Stimulated activated CD8-positive, alpha-beta memory T cell treated with anti-CD3 and anti-CD28 coated beads, Interleukin-15, amount 100 ng/mL, for 1 hour (primary cell): ENCODE measurements at places on chromosomes 1 and 21.

DNA sequence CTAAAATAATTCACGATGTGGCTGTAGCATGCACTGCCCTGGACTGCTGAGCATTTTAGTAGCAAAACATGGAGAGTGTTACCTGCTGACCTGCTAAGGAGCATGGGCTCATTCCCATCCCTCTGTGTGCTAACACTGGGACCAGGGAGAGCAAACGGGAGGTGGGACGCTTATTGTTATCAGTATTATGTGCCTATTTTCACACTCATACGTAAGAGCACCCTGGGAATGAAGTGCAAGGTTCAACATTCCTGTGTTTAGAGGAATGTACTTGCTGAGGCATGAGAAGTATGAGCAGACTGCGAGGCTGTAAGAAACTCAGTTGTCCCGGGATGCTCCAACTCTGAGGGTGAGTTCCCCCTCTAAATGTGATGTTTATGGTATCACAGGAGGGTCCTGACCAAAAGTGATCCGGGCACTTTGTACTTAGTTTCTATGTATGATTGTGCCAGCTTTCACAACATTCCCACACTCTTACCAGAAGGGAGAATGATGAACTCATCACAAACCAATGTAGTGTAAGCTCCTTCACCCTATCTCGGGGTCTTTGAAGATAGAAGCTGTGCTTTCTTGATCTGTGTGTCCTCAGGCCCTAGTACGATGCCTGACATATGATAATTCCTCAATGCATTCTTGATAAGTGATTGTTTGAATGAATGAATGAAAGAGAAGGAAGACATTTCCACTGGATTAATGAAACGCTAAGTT, 164.8 kb downstream of the KCNJ6 start:
- no peak for DNase-seq

GRCh38 chr1:227059076-227059475, 119.0 kb downstream of the COQ8A start:
- no peak for DNase-seq

GRCh38 chr1:175978476-175978875, 228.6 kb downstream of the COP1 start:
- DNase-seq: no peak

DNA sequence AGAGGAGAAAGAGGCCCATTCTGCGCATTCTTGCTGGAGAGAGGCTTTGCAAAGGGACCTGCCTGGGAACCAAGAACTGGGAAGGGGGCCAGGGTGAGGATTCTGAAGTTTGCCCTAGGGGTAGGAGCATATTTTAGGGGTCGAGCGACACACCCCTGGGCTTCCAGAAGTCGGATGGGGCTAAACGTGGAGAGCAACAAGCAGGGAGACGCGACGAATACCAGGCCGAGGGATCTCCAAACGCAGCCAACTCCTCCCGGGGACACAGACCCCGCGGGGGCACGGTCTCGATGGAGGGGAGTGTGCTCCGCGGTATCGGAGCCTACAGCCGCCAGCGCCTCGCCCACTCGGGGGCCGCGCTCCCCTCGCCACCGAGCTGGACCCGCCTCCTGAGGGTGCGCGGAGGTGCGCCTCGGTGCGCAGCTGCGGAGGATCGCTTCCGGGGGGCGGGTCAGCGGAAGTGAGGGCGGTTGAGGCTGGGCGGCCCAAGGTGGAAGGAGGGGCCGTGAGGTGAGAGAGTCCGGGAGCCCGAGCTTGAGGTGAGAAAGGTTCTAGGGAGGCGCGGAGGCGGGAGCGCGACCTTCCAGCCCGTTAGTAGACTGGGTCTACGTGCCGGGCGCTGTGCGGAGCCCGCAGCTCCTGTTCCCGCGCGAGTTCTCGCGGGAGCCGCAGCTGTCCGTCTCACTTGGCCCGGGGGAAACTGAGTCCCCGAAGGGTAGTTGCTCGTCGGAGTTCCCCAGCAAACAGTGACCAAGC, at the start of gene MTFR1L:
Gene MTFR1L (plus strand): TSS at position 464 of the 756 bp plus-strand sequence. CDS start 3,151 bp downstream, outside the sequence.
- DNase-seq: peak; percentile 83

- no peak for DNase-seq
These were observed 48.9 kb downstream of the SPATA46 start for GRCh38 chr1:162327788-162328165.

DNA sequence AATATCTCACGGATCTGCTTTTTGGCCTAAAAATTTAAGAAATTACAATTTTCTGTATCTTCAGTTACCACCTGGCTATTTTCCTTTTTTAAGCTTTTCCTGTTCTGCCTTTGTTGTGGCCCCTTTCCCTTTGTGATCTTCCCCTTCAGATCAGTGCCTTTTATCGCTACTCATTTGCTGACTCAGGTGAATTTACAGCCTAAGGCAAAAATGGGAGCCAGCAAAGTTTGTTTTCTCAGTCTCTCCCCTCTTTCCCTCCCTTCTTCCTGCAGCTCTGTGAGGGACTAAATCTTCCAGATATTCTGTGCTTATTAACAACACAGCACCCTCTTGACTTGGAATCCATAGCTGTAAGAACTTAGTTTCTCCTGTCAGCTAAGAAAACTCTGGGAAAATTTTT, 5.3 kb upstream of the PRRC2C start:
- no peak for DNase-seq

DNA sequence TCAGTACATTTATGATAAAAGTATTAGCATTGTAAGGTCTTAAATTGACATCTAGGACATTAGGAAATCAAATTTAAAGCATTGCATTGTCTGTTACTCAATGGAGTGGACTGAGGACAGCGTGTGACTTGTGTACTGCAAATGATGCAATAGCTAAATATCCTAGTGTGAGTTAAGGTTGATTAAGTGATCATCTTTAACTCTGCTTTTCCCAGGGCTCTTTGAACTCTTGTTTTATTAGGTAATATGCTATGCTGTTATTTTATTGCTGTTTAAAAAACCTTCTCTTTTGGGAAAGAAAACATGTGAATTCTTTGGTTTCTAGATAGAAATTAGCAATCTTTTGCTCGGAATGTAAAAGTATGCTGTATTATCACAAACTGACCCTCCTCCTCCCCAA, 38.6 kb downstream of the NFIA start:
- DNase-seq: no peak

DNA sequence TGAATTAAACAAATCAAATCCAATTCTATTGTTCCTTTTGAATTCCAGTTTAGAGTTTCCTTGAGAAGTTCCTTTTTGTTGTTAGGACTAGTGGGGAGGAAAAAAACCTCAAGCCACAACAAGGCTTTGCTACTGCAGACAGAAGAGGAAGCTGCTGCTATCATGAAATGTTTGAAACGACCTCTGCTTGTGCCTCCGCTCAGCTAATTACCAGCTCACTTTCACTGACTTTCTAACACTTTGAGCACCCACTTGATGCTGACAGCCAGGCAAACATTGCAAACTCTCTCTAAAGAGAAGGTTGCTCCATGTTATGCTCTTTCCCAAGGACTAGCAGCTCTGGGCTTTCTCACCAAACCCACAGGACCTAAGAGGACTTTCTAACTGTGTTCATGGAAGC, 203.9 kb upstream of the PROX1 start:
- no peak for DNase-seq

GRCh38 chr21:45330851-45331261, 43.2 kb upstream of the POFUT2 start:
- DNase-seq: no peak

- DNase-seq: no peak
These were observed 209.1 kb upstream of the MAP1LC3C start for GRCh38 chr1:242208021-242208420.

DNA sequence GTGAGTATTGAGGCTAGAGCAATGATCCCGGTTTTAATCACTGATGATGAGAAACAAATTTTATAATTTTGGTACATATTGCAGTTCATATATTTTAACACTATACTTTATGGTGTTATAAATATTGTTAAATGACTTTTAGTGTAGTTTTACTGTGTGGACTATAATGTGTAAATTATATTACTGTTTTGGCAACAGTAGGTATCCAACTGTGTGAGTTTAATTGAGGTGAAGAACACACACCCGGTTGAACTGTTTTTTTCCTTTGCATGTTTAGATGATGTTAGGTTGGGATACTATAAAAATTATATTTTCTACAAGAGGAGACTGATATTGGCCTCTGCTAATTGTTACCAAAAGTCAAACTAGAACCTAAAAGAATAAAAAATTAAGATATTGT, 166.5 kb downstream of the SDCCAG8 start:
- no peak for DNase-seq

- DNase-seq: no peak
These were observed 2.1 kb downstream of the PADI1 start for GRCh38 chr1:17207046-17207445.

DNA sequence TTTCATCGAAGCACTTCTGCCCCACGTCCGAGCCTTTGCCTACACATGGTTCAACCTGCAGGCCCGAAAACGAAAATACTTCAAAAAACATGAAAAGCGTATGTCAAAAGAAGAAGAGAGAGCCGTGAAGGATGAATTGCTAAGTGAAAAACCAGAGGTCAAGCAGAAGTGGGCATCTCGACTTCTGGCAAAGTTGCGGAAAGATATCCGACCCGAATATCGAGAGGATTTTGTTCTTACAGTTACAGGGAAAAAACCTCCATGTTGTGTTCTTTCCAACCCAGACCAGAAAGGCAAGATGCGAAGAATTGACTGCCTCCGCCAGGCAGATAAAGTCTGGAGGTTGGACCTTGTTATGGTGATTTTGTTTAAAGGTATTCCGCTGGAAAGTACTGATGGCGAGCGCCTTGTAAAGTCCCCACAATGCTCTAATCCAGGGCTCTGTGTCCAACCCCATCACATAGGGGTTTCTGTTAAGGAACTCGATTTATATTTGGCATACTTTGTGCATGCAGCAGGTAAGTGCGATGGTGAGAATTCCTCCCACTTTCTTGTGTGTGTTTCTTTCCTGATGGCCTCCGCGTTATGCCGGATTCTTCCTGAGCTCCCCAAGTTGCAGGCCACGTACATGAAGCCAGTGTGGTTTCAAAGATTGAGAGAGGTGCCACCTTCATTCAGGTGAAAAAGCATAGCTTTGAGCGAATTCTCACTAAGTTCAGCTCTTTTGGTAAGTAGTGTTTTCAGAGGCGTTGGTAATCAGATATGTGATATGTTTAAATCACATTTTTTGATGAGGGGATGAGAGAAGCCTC, 6.0 kb downstream of the NFIA start:
- DNase-seq: no peak

GRCh38 chr21:38420140-38420539, 78.1 kb downstream of the ERG start:
- DNase-seq: no peak

- DNase-seq: no peak
These were observed 53.8 kb downstream of the PRDM2 start for GRCh38 chr1:13753636-13754402.

DNA sequence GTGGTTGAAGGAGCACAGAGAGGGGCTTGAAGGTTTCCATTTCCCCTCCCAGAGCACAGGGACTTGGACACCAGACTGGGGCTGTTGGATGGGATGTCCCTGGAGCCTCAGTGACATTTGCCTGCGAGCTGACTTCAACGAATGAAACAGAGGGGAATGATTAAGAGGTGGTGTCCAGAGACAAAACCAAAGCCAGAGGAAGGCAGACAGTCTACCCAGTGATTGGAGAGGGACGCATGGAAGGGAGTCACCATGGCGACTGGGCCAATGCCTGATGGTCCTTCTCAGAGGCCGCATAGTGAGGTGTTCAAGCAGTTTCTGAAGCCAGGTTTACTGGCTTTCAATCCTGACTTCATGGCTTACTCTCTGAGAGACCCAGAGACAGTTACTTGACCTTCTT, 77.2 kb downstream of the NUF2 start:
- no peak for DNase-seq

GRCh38 chr1:31587720-31588423, 11.6 kb downstream of the TINAGL1 start:
- no peak for DNase-seq

- DNase-seq: no peak
These were observed 246.9 kb downstream of the MATN1 start for GRCh38 chr1:30476476-30476875.
